ENCODE measurements at places on chromosomes 5 and 9.
A peak's percentile ranks its signal among the peaks of the same experiment; 100 is the strongest.

- DNase-seq, result no peak
These were observed 818.5 kb downstream of the SEMA5A start for GRCh38 chr5:8727396-8727795.

DNA sequence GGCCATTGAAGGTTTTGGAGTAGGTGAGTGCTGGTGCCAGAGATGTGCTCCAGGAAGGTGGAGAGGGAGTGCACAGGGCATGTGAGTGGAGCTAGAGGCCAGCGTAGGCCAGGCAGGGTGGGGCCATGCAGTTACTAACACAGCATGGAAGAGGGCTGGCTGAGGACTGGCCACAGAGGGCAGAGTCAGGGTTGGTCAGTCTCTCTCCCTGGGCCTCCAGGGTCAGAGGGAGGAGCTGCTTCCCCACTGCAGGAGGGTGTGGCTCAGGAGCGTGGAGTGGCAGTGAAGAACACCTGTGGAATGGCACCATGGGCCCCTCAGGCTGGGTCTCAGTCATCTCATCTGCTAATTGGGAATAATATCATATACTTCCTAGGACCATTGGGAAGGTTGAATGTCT lies 167.7 kb downstream of the MACROH2A1 start:
- no peak for DNase-seq

GRCh38 chr5:18850216-18850615 lies 1137.8 kb downstream of the CDH18 start:
- no peak for DNase-seq

GRCh38 chr9:19583890-19584289 lies 175.1 kb downstream of the ACER2 start:
- no peak for DNase-seq

- DNase-seq, result no peak
These were observed 521.6 kb upstream of the ST8SIA4 start for GRCh38 chr5:101424530-101425175.

GRCh38 chr5:156121234-156121633 lies 205.7 kb upstream of the SGCD start:
- DNase-seq, result no peak

- DNase-seq, result no peak
These were observed 20.6 kb downstream of the NSD1 start for GRCh38 chr5:177154003-177154643.

- no peak for DNase-seq
These were observed 10.1 kb downstream of the EDIL3 start for GRCh38 chr5:84374568-84374967.

GRCh38 chr9:5644501-5644900 lies 15.6 kb downstream of the RIC1 start:
- DNase-seq, result no peak

DNA sequence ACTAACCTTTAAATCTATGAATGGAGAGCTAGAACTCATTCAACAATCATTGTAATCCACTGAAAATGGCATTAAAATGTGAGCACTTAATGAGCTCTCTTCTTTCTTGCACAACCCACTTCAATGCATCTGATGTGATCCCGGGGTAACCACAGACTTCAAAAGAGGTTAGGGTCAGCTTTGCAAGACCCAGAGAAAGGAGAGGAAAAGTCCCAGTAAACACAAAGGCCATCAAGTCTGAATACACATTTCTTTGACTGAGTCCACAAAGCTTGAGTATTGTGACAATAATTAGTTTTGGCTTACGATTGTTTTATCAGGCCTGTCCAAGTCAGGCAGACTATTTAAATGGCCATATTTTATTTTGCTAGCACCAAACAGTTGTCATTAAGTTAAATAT lies 148.8 kb upstream of the ZNF608 start:
- no peak for DNase-seq

DNA sequence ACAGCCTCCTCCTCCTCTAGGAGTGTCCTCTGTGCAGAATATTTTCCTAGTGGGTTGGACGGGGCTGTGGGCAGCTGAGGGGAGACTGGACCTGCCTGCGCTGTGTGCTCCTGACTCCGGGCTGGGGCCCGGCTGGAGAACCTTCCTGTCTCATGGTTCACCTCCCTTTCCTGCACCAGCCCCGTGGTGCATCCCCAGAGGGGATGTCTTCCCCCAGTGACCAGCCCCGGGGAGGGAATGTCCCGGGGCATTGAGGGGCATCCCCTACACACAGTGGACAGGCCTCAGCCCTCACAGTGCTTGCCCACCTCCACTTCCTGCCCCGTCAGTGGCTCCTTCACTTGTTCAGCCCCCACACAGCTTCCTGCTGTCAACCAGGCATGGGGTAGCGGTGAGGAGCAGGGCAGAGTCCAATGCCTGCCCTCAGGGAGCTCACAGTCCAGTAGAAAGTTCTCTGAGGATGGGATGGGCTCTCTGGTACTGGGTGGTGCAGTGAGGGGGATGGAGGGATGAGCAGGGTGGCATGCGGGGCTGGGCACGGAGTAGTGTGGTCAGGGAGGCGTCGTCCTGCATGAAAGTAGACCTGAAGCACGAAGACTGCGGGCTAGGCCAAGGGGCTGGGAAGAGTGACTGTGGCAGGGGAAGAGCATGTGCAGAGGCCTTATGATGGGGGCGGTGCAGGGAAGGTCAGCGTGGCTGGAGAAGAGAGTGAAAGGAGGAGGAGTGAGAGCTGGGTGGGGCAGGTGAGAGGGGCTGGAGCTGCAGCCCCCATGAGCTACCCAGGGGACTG lies 52.1 kb upstream of the PITX1 start:
- DNase-seq, result no peak

DNA sequence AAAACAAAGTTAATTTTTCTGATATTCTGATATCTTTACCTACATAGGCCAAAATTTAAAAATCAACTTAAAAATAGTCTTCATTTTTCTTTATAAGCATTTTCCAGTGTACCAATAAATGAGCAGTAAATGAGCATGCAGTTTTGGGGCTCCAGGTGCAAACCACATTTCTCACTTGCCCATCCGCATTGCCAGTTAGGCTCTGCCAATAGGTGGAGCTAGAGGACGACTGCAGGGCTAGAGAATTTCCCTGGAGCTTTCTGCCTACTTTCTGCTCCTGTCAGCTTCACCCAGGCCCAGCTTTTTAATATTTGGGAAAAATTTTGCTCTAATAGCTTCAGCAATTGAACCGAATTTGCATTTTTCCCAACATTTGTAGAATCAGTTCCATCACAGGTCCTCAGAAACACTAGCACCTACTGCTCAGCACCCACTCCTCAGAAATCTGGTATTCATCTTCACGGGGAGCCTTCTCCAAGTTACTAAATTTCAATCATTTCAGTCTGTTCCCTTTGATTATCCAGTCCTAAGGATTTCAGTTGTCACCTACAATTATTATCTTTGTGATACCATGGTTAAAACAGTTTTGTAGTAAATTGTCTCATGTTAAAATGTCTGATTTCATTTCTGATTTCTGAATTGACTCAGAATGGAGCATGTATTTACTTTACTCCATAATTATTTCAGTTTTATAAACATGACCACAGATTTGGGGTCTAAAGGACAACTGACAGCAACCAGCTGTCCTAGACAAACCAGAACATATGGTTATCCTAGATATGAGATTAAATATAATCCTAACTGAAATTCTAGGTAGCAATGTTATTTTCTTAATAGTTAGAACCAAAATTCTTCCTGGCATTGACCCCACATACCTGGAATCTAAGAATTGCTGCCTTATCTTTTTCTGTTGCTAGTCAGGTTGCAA lies 104.6 kb upstream of the FAM174A start:
- DNase-seq, result peak; percentile 51

DNA sequence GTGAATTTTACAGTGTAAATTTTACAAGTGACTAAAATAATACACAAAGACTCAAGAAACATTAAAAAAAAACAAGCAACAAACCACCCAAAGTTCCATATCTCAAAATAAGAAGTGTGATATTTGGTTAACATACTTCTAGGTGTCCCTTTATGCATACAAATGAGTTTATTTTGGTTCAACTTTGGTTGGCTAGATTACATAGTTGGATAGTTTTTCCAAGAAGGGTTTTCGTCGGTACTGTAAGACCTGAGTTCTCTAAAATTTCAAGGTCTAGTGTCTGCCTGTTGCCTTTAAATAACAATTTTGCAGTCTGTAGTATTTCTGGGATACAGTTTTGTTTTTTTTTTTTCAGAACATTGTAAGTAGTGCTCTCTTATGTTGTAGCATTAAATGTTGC lies 58.8 kb upstream of the JAK2 start:
- DNase-seq, result no peak

DNA sequence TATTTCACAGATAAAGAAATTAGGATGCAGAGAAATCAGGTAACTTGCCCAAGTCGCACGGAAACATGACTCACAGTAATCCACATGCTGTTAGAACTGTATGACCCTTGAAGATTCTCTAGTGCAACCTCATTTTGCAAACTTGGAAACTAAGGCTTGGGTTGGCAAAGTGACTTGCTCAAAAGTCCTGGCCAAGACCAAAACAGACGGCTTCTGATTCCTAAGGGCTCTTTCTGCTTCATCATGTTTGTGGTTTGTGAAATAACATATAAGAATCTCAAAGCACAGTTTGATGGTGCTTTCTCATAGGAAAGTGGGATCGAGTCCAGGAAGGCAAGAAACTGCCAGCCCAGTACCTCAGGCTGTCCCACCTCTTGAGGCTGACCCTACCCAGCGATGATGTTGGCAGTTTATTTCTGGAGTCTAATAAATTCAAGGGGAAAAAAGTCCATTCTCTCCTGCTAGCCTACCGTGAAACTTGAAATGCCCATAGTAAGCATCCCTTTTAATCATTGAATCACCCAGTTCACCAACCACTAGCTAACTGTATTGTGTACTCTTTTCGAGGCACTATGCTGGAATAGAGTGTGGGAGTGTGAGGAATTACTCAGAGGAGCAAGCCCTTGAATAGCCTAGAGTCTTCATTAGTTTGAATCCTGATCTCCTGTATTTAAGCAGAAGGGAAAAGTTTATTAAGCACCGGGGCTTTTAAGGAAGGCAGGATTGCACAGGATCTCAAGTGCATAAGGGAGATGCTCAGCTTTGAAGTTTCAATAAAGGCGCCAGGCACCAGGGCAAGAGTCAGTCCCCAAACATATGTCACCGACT lies 14.1 kb downstream of the CAPSL start:
- no peak for DNase-seq

GRCh38 chr5:151072630-151073025 lies 8.2 kb downstream of the TNIP1 start:
- no peak for DNase-seq

DNA sequence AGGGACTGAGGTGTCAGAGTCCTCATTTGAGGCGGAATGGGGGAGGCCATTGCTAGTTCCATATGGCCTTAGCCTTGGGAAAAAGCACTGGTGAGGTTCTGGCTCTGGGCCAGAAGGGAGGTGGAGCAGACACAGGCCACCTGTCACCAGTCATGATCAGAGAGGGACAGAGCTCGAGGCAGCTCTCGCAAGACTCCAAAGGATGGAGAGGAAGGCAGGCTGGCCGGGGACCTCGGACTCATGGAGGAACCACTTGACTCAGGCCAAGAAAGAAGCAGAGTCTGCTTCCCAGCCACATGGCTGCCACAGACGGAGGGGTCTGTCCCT lies 29.2 kb upstream of the NSMF start:
- DNase-seq, result no peak

DNA sequence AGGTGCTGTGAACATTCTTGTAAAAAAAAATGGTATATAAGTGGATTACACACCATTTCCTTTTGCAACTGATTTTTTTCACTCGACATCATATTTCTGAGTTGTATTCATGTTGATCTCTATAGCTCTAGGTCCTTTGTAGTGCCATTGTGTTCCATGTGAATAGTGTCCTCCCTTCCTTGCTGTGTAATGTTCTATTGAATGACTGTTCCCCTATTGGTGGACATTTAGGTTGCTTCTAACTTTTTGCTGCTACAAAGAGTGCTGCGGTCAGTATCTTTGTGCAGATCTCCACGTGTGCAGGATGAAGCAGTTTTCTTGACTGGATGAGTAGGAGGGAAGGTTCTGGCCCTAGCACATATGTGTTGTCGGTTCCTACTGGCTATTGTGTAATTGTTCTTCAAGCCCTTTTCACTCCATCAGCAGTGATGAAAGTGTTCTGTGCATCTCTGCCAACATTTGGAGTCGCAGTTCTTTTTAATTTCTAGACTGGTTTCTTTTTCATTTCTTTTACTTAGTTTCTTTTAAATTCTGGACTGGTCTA lies 20.2 kb downstream of the DAB2IP start:
- no peak for DNase-seq

DNA sequence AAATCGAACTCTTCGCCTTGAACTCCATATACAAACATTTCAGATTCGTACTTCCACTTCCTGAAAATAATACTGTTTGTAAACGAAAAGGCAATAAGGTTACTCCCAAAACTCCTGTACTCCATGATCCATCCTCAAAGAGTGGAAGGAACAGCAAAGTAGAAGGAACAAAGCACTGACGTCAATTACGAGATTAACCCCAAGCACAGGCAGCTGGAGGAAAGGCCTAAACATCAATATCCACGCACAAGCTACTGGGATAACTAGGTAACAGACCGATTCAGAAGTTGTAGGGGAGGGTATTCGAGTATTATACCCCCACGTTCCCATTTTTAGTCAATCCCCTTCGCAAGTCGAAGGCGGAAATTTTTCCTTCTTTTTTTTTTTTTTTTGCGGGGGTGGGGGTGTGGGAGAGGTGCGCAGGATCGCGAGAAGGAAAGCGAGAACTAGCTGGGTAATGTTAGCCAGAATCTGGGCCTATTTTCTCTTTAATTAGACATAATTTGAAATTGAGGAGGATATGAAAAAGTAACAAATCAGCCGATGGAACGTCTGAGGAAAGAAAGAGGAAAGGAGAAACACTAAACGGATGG lies 909 bp downstream of the AFF4 start:
- no peak for DNase-seq

DNA sequence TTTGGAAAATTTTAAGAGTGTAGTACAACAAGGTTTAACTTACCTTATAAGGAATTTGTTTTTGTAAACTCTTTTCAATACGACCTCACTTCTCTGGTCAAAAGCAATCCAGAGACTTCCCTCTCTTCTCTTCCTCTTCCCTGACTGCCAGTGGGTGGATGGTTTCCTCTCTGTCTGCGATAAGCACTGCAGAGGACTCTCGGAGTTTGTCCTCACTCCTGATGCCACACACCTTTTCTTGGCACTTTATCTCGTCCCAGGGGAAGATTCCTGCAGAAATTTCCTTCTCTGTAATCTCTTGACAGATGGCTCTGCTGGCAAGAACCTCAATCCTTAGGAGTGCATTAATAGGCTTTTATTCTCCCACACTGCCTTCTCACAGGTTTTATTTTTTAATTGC lies 641.6 kb downstream of the NR2F1-AS1 start:
- DNase-seq, result no peak

DNA sequence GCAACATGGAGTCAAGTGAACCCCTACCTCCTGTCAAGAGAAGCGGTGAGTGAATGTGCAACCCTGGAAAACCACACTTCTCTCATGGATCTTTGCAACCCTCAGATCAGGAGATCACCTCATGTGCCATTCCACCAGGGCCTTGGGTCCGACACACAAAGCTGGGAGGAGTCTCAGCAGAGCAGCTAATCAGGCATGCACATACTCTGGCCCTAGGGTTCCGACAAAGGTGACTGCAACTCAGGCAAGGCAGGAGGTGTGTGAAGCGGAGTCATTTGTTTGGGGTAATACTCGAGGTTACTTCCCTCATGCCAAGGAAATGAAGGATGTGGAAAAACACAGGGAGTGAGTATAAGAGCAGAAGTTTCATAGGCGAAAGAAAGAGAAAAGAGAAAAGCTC lies 96.1 kb downstream of the GABRG2 start:
- DNase-seq, result no peak

GRCh38 chr5:62138607-62139006 lies 167.4 kb upstream of the KIF2A start:
- DNase-seq, result no peak

Measured in activated CD4-positive, alpha-beta memory T cell treated with anti-CD3 and anti-CD28 coated beads, Interleukin-2, amount 10 ng/mL, durations not matched to agents 7 days and 5 days (primary cell).